ENCODE measurements at places on chromosomes 5 and 9. TPM values are rescaled to one million over a fixed set of nuclear protein-coding genes. Genes with fewer than 3 reads are reported as not detected.

- H3K27ac ChIP-seq = no peak overlapping the region
- no peaks in the 10 kb centered on the region for H3K4me1 ChIP-seq
- no peak for DNase-seq
- H3K27me3 ChIP-seq = no peaks in the 10 kb centered on the region
- no peaks in the 10 kb centered on the region for H3K36me3 ChIP-seq
Measured at GRCh38 chr9:87853302-87853701, 29.4 kb upstream of the SPATA31E1 start.

GRCh38 chr9:20732118-20732517, 48.1 kb downstream of the FOCAD start:
- no peak overlapping the region for H3K27ac ChIP-seq
- H3K4me3 ChIP-seq = no peak overlapping the region
- H3K27me3 ChIP-seq = no peaks in the 10 kb centered on the region
- no peak for DNase-seq

- no peaks in the 10 kb centered on the region for H3K36me3 ChIP-seq
- no peak overlapping the region for H3K4me3 ChIP-seq
- DNase-seq = no peak
- H3K27ac ChIP-seq = no peak overlapping the region
- no peaks in the 10 kb centered on the region for H3K4me1 ChIP-seq
- H3K27me3 ChIP-seq = no peaks in the 10 kb centered on the region
Measured at GRCh38 chr9:70172532-70172931, 86.2 kb upstream of the SMC5 start.

GRCh38 chr5:68436686-68437520, 221.3 kb downstream of the PIK3R1 start:
- DNase-seq = no peak
- H3K36me3 ChIP-seq = no peaks in the 10 kb centered on the region
- H3K27ac ChIP-seq = no peak overlapping the region
- H3K4me1 ChIP-seq = peaks cover 24% of the 10 kb centered on the region
- no peak overlapping the region for H3K4me3 ChIP-seq

GRCh38 chr9:96129747-96130146, 172.2 kb downstream of the HSD17B3 start:
- H3K27me3 ChIP-seq = no peaks in the 10 kb centered on the region
- no peaks in the 10 kb centered on the region for H3K36me3 ChIP-seq
- H3K4me3 ChIP-seq = no peak overlapping the region
- no peak for DNase-seq
- H3K27ac ChIP-seq = no peak overlapping the region

GRCh38 chr5:179599566-179599965, 23.9 kb downstream of the HNRNPH1 start:
- no peaks in the 10 kb centered on the region for H3K27me3 ChIP-seq
- peaks cover 29% of the 10 kb centered on the region for H3K36me3 ChIP-seq
- DNase-seq = no peak

DNA sequence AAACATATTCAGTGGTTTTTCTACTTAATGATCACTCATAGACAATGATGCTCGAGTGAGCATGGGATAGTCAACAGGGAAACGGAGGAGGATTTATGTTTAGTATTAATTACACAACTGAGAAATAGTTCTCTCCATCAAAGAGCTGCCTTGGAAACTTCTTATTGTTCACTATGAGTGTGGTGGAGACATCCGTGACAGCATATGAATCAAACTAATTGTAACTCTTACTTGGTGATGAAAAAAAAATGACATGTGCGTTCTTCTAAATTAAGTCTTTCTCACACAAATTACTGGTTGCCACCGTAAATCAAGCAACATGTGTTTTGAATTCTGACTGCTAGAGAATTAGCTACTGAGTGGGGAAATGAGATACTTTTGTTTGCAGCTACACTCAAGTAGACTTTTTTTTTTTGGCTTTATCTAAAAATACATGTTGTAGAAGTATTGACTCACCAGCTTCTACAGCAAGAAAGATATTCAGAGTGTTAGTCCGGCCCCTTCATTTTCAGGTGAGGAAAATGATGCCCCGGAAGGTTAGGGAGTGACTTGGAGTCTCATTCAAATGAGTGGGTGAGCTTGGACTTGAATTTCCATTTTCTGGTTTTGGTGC, 179.4 kb downstream of the CFAP90 start:
- H3K27ac ChIP-seq = no peak overlapping the region
- no peak for DNase-seq
- no peaks in the 10 kb centered on the region for H3K4me1 ChIP-seq
- no peak overlapping the region for H3K4me3 ChIP-seq
- no peaks in the 10 kb centered on the region for H3K27me3 ChIP-seq

DNA sequence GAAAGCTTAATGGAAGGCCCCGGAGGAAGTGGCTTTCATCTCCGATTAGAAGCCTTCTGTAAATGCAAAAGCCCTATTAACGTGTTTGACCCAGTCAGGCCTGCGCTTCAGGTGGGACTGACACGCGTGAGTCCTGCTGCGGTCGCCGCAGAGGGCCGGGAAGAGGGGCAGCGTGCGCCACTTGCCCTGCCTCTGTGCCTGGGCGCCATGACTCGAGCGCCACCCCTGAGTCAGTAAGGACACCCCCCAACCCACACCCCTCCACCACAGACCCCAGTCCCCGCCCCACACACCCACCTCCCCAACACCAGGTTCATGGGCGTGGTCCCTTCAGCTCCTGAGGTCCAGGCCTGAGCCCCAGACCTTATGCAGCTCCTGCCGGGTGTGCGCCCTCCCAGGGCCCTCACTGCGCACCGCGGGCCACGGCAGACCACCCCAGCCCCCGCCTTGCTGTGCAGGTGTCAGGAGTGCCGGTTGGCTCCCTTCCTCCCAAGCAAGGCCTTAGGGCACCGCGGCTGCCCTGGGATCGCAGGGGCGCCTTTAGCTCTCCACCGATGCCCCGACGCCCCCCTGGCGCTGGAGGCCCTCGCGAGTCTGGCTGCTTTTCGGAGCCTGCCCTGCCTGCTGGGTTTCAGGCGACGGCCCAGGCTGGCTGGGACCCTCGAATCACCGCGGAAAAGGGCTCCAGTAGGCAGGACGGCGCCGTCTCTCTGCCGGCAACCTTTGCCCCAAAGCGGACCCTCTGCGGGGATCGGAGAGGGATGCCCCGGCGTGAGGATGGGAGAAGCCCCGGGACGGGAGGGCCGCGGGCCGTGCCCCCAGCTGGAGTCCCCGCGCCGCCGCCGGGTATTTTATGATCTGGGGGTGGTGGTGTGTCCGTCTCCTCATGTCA, 625 bp upstream of the OLFM1 start:
- no peaks in the 10 kb centered on the region for H3K36me3 ChIP-seq
- H3K4me3 ChIP-seq = no peak overlapping the region
- no peak overlapping the region for H3K27ac ChIP-seq
- DNase-seq = no peak

DNA sequence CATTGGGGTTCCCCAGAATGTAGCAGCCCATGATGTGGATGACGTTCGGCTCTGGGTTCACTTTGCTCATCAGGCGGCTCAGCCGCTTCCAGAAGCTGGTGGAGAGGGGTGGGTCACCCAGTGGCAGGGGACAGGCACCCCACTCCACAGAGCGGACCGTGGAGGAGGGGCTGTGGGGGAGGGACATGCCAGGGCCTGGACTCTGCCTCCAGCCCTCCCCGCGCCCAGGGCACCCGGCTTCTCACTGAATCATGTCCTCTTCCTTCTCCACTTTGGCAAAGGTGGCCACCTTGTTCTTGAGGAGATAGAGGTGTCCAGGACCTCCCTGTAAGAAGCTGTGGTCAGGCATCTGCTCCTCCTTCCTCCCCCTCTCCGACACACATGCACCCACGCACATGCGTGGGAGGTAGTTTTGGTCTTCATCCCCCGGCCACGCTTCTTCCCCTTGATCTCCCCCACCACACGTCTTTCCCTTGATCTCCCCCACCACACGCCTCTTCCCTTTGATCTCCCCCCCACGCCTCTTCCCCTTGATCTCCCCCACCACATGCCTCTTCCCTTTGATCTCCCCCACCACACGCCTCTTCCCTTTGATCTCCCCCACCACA, 8.9 kb upstream of the ENTPD8 start:
- no peaks in the 10 kb centered on the region for H3K27me3 ChIP-seq
- no peak overlapping the region for H3K27ac ChIP-seq
- no peak for DNase-seq

DNA sequence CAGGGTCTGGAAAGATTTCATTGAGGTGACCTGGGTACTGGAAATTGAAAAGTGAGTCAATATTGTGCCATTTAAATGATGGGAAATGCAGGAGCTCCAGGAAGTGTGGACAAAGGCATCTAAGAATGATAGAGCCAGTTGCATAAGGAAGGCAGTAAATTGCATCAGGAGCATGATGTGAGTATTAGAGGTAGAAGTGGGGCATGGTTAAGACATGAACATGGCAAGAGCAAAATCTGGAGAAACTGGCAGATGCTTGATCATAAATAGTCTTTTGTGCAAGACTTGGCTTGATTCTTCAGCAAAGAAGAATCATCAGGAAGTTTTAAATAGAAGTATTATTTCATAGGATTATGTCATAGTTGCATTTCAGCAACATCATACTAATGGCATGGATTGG, 157.4 kb upstream of the PUM3 start:
- DNase-seq = no peak
- H3K4me1 ChIP-seq = no peaks in the 10 kb centered on the region
- peaks cover 30% of the 10 kb centered on the region for H3K27me3 ChIP-seq
- H3K4me3 ChIP-seq = no peak overlapping the region

- no peaks in the 10 kb centered on the region for H3K27me3 ChIP-seq
- DNase-seq = no peak
- H3K36me3 ChIP-seq = no peaks in the 10 kb centered on the region
- H3K4me3 ChIP-seq = no peak overlapping the region
Measured at GRCh38 chr9:131657037-131657377, 82.9 kb downstream of the RAPGEF1 start.

- peaks cover 4% of the 10 kb centered on the region for H3K4me1 ChIP-seq
- H3K36me3 ChIP-seq = no peaks in the 10 kb centered on the region
- H3K4me3 ChIP-seq = no peak overlapping the region
- DNase-seq = no peak
Measured at GRCh38 chr5:143002459-143003327, 232.5 kb downstream of the ARHGAP26 start.

GRCh38 chr5:59673438-59674058, 220.0 kb downstream of the PDE4D start:
- no peaks in the 10 kb centered on the region for H3K4me1 ChIP-seq
- 0 out of 2 replicates have a peak, but pooled peaks cover 5% of the 10 kb centered on the region for H3K27me3 ChIP-seq
- H3K27ac ChIP-seq = no peak overlapping the region

- H3K27ac ChIP-seq = no peak overlapping the region
- no peaks in the 10 kb centered on the region for H3K36me3 ChIP-seq
- no peak overlapping the region for H3K4me3 ChIP-seq
Measured at GRCh38 chr5:155759984-155760383, 567.0 kb upstream of the SGCD start.

DNA sequence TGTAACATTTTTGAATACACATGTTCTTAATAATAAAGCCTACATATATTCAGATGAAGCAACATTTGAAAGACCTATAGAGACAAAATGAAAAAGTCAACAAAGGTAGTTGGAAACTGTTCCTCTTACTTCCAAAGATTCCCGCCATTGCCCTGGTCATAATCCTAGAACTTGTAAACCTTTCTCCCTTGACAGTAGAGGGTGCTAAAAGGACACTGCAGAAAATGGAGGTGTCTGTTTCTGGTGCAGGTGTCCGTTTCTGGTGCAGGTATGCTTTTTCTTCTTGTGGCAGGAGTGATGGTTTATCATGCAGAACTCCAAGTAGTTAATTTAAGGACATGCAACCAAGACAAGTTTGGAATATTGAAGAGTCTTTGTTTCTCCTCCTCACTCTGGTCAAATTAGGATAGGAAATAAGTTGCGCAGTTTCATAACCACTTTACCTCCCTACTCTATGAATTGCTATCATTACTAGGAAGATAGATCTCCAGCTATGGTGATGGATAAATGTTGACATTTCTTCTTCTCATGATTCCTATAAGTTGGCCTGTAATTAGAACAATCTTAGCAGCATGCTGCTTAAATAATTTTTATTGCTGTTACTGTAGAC, 56.0 kb upstream of the FAM174A start:
- H3K36me3 ChIP-seq = no peaks in the 10 kb centered on the region
- no peaks in the 10 kb centered on the region for H3K27me3 ChIP-seq
- peak; percentile 43 for DNase-seq
- H3K4me1 ChIP-seq = no peaks in the 10 kb centered on the region

GRCh38 chr5:67904366-67904765, 311.2 kb upstream of the PIK3R1 start:
- no peaks in the 10 kb centered on the region for H3K36me3 ChIP-seq
- DNase-seq = no peak
- H3K4me1 ChIP-seq = no peaks in the 10 kb centered on the region
- no peak overlapping the region for H3K27ac ChIP-seq
- peaks cover 8% of the 10 kb centered on the region for H3K27me3 ChIP-seq

GRCh38 chr9:133103183-133103986, 17.7 kb downstream of the RALGDS start:
- peaks cover 23% of the 10 kb centered on the region for H3K36me3 ChIP-seq
- H3K4me1 ChIP-seq = no peaks in the 10 kb centered on the region
- H3K4me3 ChIP-seq = no peak overlapping the region
- H3K27ac ChIP-seq = peak overlapping the region; percentile 11
- no peaks in the 10 kb centered on the region for H3K27me3 ChIP-seq
- no peak for DNase-seq

DNA sequence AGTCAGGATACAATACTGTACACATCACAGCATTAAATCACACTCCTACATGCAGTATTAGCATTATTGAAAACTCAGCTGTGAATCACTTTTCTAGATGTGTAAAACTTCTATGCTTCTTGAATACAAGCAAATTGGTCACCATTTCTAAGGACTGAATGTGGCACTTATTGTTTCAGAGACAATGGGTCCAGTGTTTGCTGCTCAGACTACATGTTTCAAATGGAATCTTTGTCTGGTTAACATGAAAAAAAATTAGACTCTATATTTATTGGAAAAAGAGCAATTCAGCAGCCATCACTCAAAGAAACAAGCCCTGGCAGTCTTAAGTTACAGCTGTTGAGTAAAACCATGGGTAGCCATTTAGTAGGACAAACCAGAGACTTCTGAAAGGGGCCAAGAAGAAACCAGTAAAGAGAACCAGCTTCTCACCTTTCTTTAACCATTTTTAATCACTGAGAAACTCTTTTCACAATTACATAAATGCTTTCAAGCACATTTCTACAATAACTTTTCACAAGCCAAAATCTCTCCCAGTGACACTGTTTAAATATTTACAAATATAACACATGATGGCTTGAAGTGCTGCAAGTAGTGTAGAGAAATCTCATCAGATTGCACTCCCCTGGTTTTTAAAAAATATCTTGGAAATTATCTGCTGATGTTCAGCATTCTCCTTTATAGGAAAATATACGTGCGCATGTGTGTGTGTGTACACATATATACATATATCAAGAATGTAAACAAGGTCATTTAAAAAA, 35.2 kb downstream of the OR2K2 start:
- no peaks in the 10 kb centered on the region for H3K27me3 ChIP-seq
- DNase-seq = no peak
- 0 out of 2 replicates have a peak, but pooled peaks cover 3% of the 10 kb centered on the region for H3K4me1 ChIP-seq
- no peak overlapping the region for H3K27ac ChIP-seq

GRCh38 chr5:161414896-161415295, 131.6 kb downstream of the GABRB2 start:
- no peaks in the 10 kb centered on the region for H3K4me1 ChIP-seq
- no peaks in the 10 kb centered on the region for H3K27me3 ChIP-seq
- no peaks in the 10 kb centered on the region for H3K36me3 ChIP-seq
- H3K4me3 ChIP-seq = no peak overlapping the region

Gene NDST1
- 33.1 TPM for total RNA-seq

Gene SURF2
- total RNA-seq = 27.8 TPM

Gene CCL19
- total RNA-seq = not detected

Gene SLC34A3
- total RNA-seq = 0.15 TPM

Gene FAM78A
- total RNA-seq = 3.4 TPM

Gene PHF24
- 0.47 TPM for total RNA-seq

Gene SLC1A1
- 6.8 TPM for total RNA-seq

Gene ARID3C
- 0.42 TPM for total RNA-seq

Gene PCSK5
- total RNA-seq = 6.9 TPM
